ENCODE measurements at places on chromosomes 7 and 10. TPM values are rescaled to one million over a fixed set of nuclear protein-coding genes. Genes with fewer than 3 reads are reported as not detected.

OR2A12 gene
- not detected for total RNA-seq

WIPF3 gene
- total RNA-seq, result 3.4 TPM

CARD11 gene
- 1.4 TPM for total RNA-seq

NUTM2A gene
- total RNA-seq, result 2.1 TPM

PLCE1 gene
- total RNA-seq, result 20.3 TPM

ADO gene
- total RNA-seq, result 22.8 TPM

FAM131B gene
- total RNA-seq, result 1.5 TPM

LIPK gene
- total RNA-seq, result 1.1 TPM

NPTX2 gene
- total RNA-seq, result 4.3 TPM

TLX1 gene
- 1.3 TPM for total RNA-seq

LLCFC1 gene
- total RNA-seq, result not detected

ACHE gene
- 112 TPM for total RNA-seq

IFIT2 gene
- total RNA-seq, result 9.5 TPM

NDUFB2 gene
- 368 TPM for total RNA-seq

LIPM gene
- not detected for total RNA-seq

PPP1R9A gene
- 156 TPM for total RNA-seq

KLF14 gene
- 1.1 TPM for total RNA-seq

FAM25A gene
- total RNA-seq, result 25.8 TPM

HOXA1 gene
- total RNA-seq, result not detected

APBB1IP gene
- 2.7 TPM for total RNA-seq

GIMAP7 gene
- total RNA-seq, result 8.2 TPM

SPDYE16 gene
- 0.72 TPM for total RNA-seq

CYP3A4 gene
- not detected for total RNA-seq

SFXN3 gene
- total RNA-seq, result 51.1 TPM

CNPY1 gene
- total RNA-seq, result not detected

OR6B1 gene
- total RNA-seq, result not detected

IQUB gene
- 1.2 TPM for total RNA-seq

PAX2 gene
- total RNA-seq, result not detected

AQP1 gene
- total RNA-seq, result 107 TPM

PILRB gene
- 14.8 TPM for total RNA-seq

TRPV5 gene
- total RNA-seq, result 0.21 TPM

LBX1 gene
- 5.6 TPM for total RNA-seq

ADRB1 gene
- 0.10 TPM for total RNA-seq

GATA3 gene
- total RNA-seq, result not detected
